NCI-H748 treated with DMSO at 0.1 percent for 48 hours (cell line): ENCODE measurements at places on chromosomes 16 and 17.

- no peak for DNase-seq
Measured at GRCh38 chr16:67805718-67806427, 487 bp downstream of the RANBP10 start.

GRCh38 chr16:58831386-58831785 lies 97.3 kb upstream of the GOT2 start:
- DNase-seq: no peak

DNA sequence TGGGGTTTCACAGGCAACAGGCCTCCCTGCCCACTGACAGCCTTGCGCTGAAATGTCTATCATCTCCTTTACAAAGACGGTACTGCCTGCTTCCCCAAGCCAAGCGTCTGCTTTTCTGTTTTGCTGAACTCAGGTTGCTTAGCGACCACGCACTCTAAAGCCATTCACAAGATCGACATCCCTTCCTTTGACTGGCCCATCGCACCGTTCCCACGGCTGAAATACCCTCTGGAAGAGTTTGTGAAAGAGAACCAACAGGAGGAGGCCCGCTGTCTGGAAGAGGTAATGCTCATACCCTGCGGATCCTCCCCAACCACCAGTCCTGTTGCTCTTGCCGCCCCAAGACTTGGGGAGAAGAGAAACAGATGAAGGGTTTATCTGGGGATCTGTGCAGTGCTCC lies 28.7 kb downstream of the TMEM186 start:
- DNase-seq: no peak

- no peak for DNase-seq
Measured at GRCh38 chr16:29696881-29697331, 17.9 kb downstream of the QPRT start.

- DNase-seq: no peak
Measured at GRCh38 chr16:35398180-35398579, 1938.8 kb downstream of the TP53TG3F start.

GRCh38 chr17:67528751-67529436 lies 151.8 kb downstream of the PITPNC1 start:
- DNase-seq: peak; percentile 18

DNA sequence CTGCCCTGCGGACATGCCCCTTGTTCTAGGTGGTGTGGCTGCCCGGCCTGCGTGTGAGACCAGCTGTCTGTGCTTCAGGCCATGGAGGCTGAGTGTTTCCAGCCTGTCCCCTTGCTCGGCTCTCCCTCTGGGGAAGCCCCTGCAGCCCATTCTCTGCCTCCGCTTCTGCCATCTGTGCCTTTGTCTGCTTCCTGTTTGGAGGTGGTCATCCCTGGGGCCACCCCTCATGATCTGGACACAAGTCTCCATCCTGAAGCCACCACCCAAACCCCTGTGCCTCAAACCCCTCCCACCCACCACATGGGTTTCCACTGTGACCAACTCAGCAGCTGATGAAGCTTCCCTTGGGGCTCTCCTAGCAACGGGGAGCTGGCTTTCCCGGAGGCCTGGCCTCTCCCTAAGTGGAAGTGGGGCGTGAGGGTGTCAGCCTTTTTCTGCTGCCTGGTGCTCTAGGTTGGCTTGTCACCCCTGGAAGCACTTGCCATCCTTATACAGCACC lies 184.9 kb downstream of the SEC14L1 start:
- no peak for DNase-seq

DNA sequence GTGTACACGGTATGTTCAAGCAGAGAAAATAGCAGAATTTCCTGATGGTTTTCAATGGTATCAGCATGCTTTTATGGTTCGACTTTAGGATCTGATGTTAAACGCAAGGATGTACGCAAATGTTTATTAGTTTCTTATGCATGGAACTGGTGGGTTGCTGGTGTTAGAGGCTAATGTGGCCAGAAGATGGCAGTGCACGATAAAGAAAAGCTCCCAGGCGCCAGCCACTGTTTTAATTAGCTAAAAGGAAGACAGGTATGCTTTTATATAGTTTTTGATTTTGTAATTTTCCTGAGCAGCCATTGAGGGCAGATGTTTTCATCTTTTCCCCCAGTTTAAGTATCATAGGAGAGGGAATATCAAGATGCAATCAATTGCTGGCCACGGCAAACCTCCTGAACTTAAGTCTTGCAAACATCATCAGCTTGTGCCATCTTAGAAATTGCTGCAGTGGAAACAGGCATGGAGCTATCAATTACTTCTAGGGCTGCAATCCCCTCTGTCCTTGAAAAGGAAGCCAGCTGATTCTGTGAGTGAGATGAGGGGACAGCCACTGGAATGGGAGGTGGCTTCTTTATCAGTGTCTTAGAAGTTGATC lies 648.5 kb upstream of the RBFOX1 start:
- DNase-seq: peak; percentile 39

GRCh38 chr16:60905811-60906210 lies 1130.4 kb downstream of the CDH8 start:
- no peak for DNase-seq

GRCh38 chr16:17258848-17259713 lies 211.7 kb downstream of the XYLT1 start:
- no peak for DNase-seq

DNA sequence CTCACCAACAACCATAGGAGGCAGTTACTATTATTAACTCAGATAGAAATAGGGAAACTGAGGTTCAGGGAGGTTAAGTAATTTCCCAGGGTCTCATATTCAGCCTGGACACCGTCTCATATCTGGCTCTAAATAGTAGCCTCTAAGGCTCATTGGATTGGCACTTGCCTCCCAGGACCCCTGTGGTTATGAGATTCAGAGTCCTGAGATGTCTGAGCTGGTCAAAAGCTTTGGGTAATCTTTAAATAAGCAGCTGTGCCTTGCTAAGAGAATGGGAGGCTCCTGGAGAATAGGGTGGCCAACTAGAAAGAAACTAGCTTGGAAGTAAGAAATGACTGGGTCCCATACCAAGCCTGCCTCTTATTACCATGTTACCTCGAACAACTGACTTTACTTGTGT lies 50.3 kb upstream of the CRHR1 start:
- DNase-seq: no peak

GRCh38 chr16:71467810-71468209 lies 5.8 kb upstream of the ZNF23 start:
- no peak for DNase-seq

GRCh38 chr16:1407753-1408152 lies 6.8 kb downstream of the UNKL start:
- DNase-seq: no peak

GRCh38 chr16:66878067-66878466 lies 2.2 kb upstream of the PDP2 start:
- no peak for DNase-seq

DNA sequence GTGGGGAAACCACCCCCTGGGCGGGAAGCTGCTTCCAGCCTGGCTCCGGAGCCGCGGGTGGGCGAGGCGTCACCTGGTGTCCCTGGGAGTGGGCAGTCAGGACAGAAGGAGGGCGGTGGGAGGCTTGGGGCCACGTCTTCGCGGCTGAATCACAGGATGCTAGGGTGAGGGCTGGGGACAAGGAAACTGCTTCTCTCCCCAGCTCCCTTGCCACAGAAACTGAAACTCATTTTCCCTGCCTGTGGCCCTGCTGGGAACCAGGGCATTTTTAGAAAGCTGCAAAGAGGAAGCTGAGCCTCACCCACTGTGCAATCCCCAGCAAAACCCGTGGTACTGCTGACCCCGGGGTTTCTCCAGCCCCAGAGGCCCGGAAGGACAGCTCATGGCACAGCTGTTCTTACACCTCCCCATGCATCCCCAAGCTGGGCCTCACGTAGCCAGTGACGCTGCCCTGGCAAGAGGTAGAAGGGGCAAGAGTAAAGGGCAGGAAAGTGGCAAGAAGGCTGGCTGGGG lies 8.2 kb downstream of the RHBDF2 start:
- no peak for DNase-seq

DNA sequence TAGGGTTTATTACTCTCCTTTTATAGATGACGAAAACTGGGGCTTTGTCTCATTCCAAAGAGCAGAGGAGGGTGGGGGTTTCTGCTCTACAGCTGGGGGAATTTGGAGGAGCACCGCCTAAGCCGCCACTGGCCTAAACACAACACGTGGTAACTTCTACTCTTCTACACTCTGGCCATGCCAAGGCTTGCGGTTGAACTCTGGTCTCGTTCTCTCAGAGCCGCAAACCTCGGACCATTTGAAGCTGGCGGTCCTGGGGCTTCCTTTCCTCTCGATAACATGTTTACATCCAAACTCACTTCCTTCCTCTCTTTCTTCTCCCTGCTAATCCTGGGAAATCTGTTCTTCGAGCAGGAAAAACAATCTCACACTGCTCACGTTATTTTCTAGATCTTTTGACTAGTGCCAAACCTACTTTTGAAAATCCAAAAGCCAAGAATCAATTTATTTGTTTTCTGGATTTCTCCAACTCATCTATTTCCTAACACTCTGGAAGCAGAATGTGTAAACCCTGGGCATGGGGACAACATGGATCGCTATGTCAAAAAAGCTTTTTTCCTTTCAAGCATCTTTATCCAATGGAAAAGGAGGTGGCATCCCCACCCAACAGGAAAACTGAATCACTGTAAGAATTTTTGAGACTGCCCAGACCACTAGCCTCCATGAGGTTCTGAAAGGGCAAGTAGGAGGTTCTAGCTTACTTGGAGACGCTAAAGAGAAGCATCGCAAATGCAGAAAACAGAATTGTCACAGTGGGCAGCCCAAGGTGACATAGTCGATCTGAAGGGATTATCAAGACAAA lies 13.6 kb upstream of the EEF2K start:
- DNase-seq: peak; percentile 21

DNA sequence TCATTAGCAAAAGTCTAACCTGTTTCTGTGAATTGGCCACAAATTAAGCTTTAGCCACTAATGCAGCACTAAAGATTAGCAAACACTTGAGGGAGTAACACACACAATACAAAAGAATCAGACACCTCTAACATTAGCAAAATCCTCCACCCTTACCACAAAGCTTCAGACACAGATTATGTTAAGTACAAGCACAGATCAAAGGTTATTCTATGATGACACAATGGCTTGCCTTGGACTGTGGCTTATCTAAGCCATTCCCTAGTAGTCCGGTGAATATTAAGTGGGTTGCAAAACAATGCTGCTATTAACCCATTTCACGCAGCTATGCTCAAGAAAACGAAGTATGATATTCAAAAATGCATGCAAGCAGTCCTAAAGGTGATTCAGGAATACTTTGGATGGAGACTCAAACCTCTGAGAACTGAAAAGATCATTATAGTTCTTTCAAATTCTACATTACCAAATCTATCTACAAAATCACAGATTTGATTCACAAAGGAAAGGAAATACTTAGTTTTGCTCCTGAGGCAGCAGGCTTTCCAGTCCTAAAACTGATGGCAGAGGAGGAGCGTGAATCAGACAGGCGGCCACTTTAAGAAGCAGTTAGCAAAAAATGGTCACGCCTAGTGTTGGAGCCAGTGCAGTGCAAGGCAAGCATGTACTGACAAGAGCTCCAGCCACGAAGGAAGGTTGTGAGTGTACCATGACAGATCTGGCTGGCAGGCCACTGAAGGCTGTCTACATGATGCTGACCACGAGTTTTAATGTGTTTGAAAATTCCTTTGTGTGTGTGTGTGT lies 67.2 kb downstream of the PARN start:
- peak; percentile 64 for DNase-seq

DNA sequence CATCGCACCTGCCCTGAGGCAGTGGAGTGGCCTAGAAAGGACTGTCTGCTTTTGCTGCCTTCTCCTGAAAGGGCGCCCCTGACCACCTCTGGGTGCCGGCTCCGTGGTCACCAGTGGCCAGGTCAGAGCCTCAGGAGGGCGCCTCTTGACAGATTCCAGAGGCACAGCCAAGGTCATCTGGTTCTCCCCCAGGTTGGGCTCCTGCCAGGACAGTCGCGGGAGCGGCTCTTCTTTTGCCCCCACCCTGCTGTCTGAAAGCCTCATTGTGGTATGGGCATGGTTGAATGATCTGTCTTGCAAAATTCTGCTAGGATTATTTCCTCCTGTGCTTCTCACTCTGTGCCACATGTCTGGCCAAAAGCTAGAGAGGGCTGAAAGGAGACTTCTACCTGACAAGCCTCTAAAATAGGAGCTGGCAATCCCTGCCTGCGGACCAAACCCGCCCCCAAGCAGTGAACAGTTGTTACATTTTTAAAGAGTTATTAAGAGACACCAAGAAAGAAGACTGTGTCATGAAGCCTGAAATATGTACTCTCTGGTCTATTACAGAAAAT lies 82.8 kb downstream of the SNX29 start:
- DNase-seq: no peak

- DNase-seq: no peak
Measured at GRCh38 chr16:51636920-51637769, 486.1 kb upstream of the SALL1 start.

DNA sequence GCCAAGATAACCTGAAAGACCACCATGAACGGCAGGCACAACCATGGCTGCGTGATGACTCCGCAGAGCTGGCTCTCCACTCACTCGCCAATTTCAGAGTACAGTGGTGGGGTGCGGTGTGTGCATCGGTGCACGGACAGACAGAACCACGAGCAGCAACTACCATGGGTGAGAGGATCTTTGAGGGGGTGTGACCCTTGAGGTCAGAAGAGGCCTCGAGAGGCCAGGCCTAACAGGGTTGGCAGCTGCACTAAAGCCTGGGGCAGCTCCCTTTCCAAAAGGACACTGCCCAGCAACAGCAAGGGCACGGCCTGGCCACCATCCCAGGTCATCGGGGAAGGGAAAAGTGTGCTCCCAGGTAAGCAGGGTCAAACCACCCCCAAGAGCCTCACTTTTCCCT lies 1.9 kb upstream of the ECI1 start:
- DNase-seq: no peak

DNA sequence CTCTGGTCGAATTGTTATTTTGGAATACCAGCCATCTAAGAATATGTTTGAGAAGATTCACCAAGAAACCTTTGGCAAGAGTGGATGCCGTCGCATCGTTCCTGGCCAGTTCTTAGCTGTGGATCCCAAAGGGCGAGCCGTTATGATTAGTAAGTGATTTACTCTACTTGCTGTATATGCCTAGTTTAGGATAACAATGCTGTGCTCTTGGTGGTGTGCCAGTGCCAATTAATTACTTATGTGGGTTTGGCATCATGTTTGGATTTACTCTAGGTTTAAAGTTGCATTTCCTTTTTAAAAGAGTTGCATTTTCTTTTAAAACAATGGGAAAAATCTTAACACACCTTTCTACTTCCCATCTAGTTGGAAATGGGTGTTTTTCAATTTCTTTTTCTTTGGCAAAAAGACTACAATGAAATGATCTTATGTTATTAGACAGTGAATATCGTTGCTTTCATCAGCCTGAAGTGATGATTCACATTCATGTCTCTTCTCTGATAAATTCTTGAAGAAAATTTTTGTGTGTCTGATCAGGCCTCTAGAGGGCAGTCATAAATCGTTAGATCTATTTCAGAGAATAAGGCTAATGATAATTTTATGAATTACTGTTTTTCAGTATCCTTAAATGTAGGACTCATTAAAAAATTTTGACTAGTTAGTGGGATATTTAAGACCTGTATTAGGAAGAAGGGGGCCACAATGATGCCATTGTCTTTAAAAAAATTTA lies 5.6 kb downstream of the SF3B3 start:
- no peak for DNase-seq

DNA sequence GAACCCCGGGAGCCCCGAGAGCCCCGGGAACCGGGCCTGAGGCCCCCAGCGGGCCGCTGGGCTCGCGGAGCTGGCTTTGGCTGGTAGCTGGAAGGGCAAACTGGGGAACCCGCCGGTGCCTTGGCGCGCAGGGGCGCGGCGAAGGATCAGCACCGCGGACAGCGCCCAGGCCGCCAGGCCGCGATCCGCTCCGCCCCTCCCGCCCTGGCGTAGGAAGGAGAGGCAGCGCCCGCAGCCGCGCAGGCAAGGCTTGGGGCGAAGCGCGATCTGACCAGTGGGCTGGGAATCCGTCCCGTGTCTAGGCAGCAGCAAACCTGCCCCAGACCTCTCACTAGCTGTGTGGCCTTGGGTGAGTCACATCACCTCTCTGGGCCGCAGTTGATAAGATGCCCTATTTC lies 331 bp upstream of the CCDC92B start:
- peak; percentile 54 for DNase-seq

GRCh38 chr17:31415004-31415454 lies 23.6 kb downstream of the RAB11FIP4 start:
- DNase-seq: no peak
